Natural killer cell treated with Interleukin-12 subunit alpha and Interleukin-12 subunit beta and Interleukin-15 and Interleukin-18, amount 100 ng/mL, for 72 hours (primary cell): ENCODE measurements at places on chromosomes 7 and 10. TPM values are rescaled to one million over a fixed set of nuclear protein-coding genes. Genes with fewer than 3 reads are reported as not detected.

DNA sequence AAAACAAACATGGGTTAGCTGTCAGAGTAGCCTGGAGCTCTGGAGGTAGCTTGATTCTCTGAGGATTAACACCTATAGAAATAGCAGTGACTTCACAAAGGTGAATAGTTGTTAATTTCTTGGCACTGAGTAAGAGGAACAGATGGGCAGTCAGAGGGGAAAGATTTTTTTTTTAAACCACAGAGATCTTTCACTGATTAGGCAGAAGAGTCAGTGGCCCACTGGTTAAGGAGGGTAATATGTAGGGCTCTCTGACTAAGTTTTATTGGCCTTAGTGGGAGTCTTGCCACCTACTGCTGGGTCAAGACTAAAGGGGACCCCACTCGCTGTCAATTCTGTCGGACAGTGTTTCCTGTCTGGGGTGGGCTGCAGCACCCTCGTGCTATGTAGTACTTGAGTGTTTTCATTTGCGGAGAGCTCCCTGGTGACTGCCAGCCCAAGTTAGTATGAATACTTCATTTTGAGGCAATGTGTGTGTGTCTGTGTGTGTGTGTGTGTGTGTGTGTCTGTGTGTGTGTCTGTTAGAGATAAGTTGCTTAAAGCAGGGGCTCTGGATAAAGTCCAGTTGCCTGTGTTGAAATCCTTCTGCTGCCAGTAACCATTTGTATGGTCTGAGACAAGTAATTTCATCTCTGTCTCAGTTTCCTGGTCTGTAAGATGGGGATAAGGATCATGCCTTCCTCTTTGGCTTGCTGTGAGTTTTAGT, 145.2 kb downstream of the ARID5B start:
- no peak for DNase-seq
- H3K4me3 ChIP-seq = peak overlapping the region; percentile 81
- peaks cover 75% of the 10 kb centered on the region for H3K4me1 ChIP-seq
- no peaks in the 10 kb centered on the region for H3K27me3 ChIP-seq

DNA sequence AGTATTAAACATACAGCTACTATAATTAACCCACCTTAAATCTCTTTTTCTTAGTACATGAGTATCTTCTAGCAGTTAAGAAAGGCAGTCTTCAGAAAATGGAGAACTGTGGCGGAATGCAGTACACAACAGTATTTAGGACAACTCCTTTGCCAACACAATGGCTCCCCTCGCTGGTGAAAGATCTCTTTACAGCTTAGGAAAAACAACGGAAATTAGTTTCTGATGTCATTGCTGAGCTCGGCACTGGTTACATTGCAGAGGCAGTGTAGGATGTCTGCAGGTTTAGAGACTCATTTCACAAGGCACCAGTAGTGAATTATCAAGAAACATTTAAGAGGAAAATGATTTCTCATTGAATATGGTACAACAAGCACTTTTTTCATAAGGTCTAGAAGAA, 43.4 kb downstream of the GLRX3 start:
- no peaks in the 10 kb centered on the region for H3K27me3 ChIP-seq
- H3K4me3 ChIP-seq = no peak overlapping the region
- DNase-seq = no peak
- H3K27ac ChIP-seq = no peak overlapping the region
- peaks cover 14% of the 10 kb centered on the region for H3K36me3 ChIP-seq
- no peaks in the 10 kb centered on the region for H3K4me1 ChIP-seq

- H3K4me3 ChIP-seq = peak overlapping the region; percentile 51
- H3K27ac ChIP-seq = no peak overlapping the region
- DNase-seq = no peak
- peaks cover 7% of the 10 kb centered on the region for H3K27me3 ChIP-seq
- no peaks in the 10 kb centered on the region for H3K36me3 ChIP-seq
These were observed 2.5 kb upstream of the GPR146 start for GRCh38 chr7:1041551-1042491.

The MYO3A gene
- total RNA-seq = not detected

The KCNIP2 gene
- total RNA-seq = 2.2 TPM

The LEP gene
- total RNA-seq = not detected

DNA sequence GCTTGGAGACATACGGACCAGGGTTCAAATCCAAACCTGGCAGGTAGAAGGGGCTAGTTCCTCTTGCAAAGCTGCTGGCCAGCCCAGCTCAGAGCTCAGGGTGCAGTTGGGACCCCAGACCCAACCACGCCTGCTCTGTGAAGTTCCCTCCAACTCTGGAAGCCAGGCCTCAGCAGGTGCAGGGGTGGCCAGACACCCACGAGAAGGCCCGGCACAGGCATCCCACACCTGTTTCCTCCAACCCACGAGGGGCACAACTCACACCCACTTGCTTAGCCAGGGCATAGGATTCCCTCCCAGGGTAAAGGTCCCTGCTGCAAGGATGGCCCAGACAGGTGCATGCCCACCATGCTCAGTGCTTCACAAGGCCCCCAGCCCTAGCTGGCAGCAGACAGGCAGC, 262.4 kb downstream of the GRID1 start:
- no peak for DNase-seq
- H3K27ac ChIP-seq = no peak overlapping the region
- H3K36me3 ChIP-seq = no peaks in the 10 kb centered on the region
- no peaks in the 10 kb centered on the region for H3K27me3 ChIP-seq

GRCh38 chr10:85250304-85250703, 921.9 kb downstream of the CCSER2 start:
- no peak overlapping the region for H3K27ac ChIP-seq
- no peaks in the 10 kb centered on the region for H3K27me3 ChIP-seq
- no peaks in the 10 kb centered on the region for H3K4me1 ChIP-seq
- H3K36me3 ChIP-seq = no peaks in the 10 kb centered on the region

DNA sequence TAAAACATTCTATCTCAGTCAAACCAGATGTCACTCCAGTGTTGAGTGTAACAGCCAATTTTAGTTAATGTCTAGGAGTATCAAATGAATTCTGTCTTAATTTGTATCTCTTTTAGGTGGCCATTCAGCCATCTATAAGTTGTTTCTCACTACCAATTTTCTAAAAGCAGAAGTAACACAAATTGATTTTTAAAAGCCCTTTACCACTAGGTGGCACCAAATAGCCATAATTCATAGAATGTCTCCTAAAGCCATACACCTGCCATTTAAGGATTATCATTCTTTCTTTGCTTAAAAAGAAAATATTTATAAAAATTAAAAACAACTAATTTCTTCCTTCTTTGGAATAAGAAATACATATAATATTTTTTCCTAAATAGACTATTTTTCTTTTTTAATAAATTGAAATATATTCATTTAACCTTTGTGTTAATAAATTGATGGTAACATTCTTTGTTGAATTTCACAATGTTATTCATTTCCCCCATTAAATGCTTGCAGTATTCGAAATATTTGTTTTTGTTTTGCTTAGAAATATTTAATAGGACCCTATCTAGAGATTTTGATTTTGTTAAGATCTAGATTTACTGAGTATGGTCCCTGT, 107.8 kb upstream of the PPP1R3A start:
- DNase-seq = no peak
- no peaks in the 10 kb centered on the region for H3K27me3 ChIP-seq
- H3K27ac ChIP-seq = no peak overlapping the region
- no peaks in the 10 kb centered on the region for H3K4me1 ChIP-seq
- no peaks in the 10 kb centered on the region for H3K36me3 ChIP-seq

DNA sequence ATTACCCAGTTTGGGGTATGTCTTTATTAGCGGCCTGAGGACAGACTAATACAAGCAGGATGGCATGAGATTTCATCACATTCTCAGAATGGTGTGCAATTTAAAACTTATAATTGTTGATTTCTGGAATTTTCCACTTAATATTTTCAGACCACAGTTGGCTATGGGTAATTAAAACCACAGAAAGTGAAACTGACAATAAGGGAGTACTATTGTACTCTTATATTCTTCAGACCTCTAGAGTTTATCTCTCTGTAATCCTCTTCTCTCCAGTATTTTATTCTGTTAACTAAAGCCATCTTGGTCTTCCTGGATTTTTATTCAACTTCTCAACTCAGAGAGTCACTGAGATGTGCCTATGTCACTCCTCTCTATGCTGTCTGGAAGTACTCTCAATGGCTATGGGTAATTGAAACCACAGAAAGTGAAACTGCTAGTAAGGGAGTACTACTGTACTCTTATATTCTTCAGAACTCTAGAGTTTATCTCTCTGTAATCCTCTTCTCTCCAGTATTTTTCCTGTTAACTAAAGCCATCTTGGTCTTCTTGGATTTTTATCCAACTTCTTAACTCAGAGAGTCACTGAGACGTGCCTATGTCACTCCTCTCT, 118.3 kb downstream of the PPP1R17 start:
- no peaks in the 10 kb centered on the region for H3K4me1 ChIP-seq
- H3K27ac ChIP-seq = no peak overlapping the region
- no peak overlapping the region for H3K4me3 ChIP-seq
- DNase-seq = no peak

The CALHM3 gene
- total RNA-seq = not detected

GRCh38 chr10:28975891-28976531, 298.7 kb downstream of the BAMBI start:
- H3K4me3 ChIP-seq = no peak overlapping the region
- no peak for DNase-seq
- H3K36me3 ChIP-seq = no peaks in the 10 kb centered on the region
- H3K4me1 ChIP-seq = no peaks in the 10 kb centered on the region
- H3K27ac ChIP-seq = no peak overlapping the region
- peaks cover 4% of the 10 kb centered on the region for H3K27me3 ChIP-seq

DNA sequence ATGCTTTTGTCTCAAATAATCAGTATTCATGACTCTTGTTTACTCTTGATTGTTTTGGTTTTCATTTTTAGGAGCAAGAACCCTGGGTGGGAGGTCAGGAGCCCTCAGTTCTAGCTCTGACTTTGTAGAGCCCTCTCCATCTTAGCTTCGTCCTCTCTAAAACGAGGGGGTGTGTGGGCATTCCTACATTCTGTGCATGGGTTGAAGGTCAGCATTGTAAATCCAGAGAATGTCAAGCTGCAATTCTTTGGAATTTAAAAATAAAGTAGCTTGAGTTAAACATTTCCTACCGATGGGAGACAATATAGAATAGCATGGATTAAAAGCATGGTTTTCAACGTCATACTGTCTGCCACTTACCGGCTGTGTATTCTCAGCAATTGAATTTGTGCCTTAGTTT, 128.3 kb downstream of the PRPF18 start:
- peaks cover 17% of the 10 kb centered on the region for H3K27me3 ChIP-seq
- H3K4me3 ChIP-seq = no peak overlapping the region
- DNase-seq = no peak
- no peaks in the 10 kb centered on the region for H3K36me3 ChIP-seq
- H3K4me1 ChIP-seq = peaks cover 21% of the 10 kb centered on the region

- no peak overlapping the region for H3K27ac ChIP-seq
- H3K4me3 ChIP-seq = no peak overlapping the region
- no peak for DNase-seq
- no peaks in the 10 kb centered on the region for H3K36me3 ChIP-seq
- H3K27me3 ChIP-seq = no peaks in the 10 kb centered on the region
These were observed 294.0 kb upstream of the VWC2 start for GRCh38 chr7:49479441-49479840.

GRCh38 chr7:83504330-83504729, 144.6 kb downstream of the SEMA3E start:
- H3K4me1 ChIP-seq = no peaks in the 10 kb centered on the region
- no peak overlapping the region for H3K27ac ChIP-seq
- DNase-seq = no peak
- H3K4me3 ChIP-seq = no peak overlapping the region
- H3K27me3 ChIP-seq = no peaks in the 10 kb centered on the region

The OR2A12 gene
- not detected for total RNA-seq
